ENCODE measurements at places on chromosomes 6 and 20.

- peak; percentile 56 for DNase-seq
Measured at GRCh38 chr20:9072861-9073500, 4.1 kb downstream of the PLCB4 start.

- DNase-seq, result no peak
Measured at GRCh38 chr6:100719883-100720682, 161.0 kb downstream of the ASCC3 start.

DNA sequence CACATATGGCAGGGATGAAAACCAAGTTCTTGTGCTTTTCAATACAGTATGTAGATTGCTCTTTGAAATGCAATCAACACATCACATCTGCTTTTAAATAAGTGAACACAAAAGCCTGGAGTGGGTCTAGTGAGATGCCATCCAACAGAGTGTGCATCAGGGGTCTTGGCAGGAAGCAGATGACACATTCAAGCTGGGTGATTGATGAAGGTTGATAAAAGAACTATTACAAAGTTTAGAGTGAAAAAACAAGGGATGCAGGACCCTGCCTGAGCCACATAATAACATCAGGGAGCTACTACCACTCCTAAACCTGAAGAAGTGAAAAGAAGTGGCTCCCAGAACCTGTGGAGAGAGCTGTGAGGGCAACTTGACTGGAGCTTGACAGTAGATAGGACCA lies 16.6 kb upstream of the PLCB1 start:
- DNase-seq, result no peak

DNA sequence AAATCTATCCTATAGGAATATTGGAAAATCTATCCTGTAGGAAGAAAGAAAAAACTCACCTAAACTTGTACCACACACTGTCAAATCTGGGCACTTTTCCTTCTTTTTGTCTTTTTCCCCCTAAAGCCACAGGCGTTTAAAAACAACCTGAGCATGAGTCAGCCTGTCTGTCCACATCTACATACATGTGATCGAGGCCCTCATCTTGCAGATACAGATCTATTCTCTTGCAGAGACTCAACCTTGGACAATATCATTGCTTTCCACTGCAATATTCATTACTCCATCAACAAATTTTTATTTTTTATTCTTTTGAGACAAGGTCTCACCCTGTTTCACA lies 95.9 kb upstream of the IYD start:
- no peak for DNase-seq

DNA sequence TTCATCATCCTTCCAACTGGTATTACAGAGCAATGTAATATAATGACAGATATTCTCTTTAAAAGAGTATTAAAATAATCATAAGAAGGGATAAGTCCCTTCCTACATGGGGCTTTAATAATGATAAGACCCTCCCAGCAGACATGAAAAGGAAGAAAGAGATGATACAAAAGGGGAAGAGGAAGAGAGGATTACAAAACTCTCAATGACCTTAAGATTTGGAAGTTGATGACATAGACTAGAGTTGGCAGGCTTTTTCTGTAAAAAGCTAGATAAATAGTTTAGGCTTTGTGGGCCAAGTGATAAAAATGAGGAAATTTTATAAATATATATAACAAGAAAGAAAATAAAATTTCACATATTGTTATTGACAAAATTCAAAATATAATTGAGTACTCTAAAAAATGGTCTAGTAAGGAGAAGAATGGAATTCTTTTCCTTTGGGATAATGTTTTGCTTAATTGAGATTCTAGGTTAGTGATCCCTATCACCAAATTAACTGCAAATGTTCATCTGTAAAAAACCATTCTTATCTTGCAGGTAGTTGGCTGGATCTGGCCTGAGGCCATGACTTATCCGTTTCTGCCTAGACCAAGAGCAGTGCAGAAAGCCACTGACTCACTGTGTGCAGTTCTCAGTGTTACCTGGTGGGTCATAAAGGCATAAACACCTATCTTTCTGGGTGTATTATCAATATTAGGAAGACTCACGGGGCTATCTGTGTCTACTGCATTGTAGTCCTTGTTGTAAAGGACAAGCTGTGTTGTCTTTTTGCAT lies 11.0 kb downstream of the RIPOR2 start:
- DNase-seq, result peak; percentile 89

DNA sequence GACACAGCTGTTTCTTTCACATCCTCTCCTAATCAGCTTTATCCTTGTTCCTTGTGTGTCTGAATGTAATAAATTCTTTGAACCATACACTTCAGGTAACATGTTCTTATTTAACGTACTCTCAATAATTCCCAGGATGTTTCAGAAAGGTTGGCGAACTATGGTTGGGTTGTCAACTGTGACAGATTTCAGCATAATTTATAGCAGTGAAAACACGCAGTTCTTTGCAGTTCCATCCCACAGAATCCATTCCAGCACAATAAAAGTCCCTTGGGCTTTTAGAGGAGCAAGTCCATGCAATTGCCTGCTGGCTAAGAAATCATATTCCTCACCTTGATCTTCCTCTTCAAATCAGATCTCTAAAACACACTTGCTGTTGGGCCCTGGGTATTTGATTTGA lies 119.3 kb downstream of the COL9A1 start:
- no peak for DNase-seq

DNA sequence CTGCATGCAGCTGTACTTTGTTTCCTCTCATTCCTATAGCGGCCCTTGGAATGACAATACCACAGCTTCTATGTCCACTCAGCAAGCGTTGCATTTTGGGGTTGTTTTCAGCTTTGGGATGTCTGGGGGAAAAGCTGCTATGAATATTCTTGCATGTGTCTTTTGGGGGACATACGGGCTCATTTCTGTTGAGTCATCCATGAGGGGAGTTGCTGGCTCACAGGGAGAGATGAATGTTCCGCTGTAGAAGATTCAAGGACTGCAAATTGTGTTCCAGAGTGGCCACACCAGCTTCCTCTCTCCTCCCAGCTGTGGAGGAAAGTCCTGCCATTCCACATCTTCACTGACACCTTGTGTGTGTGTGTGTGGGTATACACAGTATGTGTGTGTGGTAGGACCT lies 43.3 kb downstream of the TGM2 start:
- DNase-seq, result peak; percentile 50

DNA sequence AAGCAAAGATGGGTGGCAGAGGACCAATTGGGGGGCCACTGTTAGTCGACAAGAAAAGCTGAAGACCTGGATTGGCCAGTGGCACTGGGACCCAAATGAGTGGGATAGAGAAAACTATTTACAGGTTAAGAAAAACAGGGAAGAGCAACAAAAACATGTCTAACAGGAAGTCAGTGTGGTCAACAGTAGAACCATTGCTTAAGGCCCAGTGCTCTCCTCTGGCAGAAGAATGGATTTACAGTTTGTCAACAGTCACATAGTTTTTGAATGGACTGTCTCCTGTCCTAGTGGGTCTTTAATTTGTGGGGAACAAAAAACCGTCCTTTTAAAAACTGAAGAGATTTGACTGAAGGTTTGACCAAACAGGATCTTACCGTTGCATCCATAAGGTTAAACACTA lies 12.1 kb upstream of the WTAP start:
- DNase-seq, result no peak

DNA sequence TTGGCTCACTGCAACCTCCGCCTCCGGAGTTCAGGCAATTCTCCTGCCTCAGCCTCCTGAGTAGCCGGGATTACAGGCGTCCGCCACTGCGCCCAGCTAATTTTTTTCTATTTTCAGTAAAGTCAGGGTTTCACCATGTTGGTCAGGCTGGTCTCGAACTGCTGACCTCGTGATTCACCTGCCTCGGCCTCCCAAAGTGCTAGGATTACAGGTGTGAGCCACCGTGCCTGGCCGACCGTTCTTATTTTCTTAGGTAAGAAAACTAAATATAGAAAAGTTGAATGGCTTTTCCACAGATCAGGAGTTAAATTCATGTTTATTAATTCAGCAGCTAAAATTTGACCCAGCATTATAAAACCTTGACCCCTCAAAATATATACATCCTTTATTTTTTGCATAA lies 238.7 kb downstream of the TRDN start:
- no peak for DNase-seq

GRCh38 chr20:57451795-57452661 lies 60.8 kb downstream of the RBM38 start:
- no peak for DNase-seq

DNA sequence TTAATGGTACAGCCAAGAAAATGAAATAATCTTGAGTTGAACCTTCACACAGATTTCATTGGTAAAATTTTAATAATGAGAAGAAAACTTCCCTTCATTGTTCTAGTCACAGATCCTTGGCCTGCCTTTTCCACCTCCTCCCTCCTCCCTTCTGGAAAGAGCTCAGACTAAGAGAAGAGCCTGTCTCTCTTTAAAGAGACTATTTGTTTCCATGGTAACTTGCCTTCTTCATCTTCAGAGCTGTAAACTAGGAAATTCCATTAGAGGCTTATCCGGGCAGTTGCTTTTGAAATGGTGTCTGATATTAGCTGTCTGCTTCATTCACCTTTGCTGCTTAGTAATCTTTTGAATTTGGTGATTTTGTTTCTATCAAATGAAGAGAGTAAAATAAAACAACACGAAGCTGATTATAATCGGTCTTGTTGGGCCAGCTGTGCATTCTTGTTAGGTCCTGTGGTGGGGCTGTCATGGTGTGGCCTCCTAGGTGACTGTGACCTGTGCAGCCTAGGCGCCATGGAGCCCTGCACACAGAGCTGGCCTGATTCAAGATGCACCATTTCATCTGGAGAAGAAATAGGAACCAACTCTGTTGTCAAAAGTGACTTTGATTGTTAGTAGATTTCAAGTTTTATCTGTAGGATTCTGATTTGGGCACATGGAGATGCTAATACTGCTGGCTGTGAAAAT lies 96.7 kb downstream of the MAP3K7 start:
- no peak for DNase-seq

DNA sequence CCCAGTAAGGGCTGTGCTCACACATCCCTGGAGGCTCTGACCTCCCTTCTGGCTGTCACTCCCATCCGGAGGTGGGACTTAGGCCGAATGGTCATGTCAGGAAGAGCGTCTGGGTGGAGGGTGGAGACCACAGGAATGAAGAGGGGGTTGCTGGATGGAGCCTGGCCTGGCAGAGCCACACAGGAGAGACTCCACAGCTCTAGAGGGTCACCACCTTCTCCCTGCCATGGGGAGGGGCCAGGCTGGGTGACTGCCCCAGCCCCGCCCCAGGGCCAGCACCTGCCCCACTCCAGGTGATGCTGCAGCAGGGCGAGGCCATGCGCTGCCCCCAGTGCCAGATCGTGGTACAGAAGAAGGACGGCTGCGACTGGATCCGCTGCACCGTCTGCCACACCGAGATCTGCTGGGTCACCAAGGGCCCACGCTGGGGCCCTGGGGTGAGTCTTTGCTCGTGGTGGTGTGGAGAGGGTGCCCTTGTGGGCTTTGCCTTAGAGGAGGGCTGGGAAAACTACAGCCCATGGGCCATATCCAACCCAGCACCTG lies 20.6 kb downstream of the RBCK1 start:
- no peak for DNase-seq

DNA sequence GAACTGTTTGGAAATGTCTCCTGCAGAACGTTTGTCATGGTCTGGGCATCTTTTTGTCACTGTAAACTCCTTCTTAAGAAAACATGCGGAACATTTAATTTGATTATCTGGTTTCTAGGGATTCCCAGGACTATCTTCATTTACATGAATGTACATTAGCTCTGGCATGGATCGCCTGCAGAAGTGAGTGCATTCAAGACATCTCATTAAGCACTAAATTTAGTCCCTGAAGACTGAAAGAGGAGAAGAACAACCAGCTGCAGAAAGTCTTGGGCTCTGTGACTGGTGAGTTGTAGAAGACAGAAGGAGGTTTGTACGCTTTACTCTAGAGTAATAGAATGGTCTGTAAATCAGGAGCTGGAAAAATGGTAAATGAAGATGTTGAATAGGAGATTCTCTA lies 540.7 kb downstream of the BCKDHB start:
- no peak for DNase-seq

DNA sequence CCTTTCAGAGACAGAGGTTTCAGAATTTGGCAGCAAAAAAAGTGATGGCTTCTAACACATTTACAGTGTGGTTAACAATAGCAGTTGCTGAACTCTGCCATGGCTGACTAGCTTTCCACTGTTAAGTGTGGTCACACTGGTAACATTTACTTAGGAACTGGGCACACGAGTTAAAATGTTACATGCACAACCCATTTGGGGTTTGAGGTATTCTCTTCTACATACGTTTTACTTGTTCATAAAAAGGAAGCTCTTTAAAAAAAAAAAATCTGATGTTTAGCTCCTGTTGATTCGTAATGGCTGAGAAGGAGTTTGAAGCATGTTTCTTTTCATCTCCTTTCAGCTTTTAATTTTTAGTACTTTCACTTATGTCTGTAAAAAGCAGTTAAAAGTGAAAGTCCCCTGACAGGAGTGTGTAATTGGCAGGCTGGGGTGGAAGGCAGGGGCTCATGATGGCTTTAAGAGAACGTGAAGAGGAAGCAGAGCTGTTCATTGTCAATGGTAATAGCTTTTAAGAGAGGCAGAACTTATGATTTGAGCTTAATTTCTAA lies 245.9 kb downstream of the FARS2 start:
- DNase-seq, result no peak

- DNase-seq, result peak; percentile 74
Measured at GRCh38 chr20:39190666-39191570, 228.8 kb downstream of the DHX35 start.

GRCh38 chr6:72873433-72873832 lies 251.6 kb downstream of the KCNQ5 start:
- DNase-seq, result no peak

DNA sequence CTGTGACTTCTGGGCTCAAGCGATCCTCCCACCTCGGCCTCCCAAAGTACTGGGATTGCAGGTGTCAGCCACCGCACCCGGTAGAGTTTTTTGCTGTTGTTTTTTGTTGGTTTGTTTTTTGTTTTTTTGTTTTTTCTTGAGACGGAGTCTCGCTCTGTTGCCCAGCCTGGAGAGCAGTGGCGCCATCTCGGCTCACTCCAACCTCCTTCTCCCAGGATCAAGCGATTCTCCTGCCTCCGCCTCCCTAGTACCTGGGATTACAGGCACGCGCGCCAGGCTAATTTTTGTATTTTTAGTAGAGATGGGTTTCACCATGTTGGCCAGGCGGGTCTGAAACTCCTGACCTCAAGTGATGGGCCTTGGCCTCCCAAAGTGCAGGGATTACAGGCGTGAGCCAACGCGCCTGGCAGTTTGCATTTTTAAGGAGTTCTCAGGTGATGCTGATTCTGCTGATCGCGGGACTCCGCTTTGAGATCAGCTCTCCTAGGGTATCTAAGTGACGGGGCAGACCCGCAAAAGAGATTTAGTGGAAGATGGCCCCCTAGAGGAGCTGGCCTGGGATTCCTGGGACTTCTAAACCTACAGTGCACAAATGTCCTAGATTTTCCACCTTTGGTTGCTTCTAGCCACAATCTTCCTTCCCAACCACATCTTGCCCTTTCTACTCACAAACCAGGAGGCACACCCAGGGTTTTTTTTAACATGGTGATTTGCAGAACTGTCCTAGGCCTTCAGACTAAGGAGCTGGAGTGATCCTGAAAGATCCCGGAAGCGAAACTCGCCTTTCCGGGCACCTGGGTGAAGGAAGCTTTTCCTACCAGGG lies 45.2 kb downstream of the DPPA5 start:
- DNase-seq, result peak; percentile 66

Data from islet precursor cell (in vitro differentiated cells).